ENCODE measurements at places on chromosomes 3 and 15.

DNA sequence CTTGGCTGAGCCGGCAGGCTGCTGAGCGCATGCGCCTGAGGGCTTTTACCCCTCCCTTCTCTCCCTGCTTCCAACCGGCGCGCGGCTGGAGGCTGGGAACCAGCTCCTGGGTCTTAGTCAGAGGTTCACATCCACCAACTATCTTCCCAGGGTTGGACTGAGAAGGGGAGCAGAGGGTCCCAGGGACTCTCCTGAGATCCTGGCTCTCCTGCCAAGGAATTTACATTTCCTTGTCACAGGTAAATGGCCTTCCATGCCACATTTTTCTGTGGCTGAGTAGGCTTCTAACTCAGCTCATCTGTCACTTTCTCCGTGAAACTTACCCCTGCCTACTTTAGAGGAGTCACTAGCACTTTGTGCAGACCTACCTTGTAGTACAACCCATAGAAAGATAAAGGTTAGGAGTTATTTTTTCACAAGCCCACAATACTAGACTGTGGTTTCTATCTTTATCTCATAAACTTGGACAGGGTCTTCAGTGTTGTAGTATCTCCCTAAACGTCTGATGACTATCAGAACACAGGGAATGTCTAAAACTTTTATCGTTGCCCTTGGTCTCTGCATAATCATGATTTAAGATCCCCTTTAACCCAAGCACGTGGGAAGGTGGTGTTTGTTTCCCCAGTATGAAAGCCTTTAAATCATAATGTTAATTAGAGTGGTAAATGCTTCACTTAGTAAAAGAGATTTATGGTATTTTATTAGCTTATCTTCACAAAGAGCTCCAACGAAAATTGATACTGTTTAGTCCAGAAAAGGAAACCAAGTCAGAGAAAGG is 638 bp upstream of the TBC1D5 start:
- DNase-seq = no peak

DNA sequence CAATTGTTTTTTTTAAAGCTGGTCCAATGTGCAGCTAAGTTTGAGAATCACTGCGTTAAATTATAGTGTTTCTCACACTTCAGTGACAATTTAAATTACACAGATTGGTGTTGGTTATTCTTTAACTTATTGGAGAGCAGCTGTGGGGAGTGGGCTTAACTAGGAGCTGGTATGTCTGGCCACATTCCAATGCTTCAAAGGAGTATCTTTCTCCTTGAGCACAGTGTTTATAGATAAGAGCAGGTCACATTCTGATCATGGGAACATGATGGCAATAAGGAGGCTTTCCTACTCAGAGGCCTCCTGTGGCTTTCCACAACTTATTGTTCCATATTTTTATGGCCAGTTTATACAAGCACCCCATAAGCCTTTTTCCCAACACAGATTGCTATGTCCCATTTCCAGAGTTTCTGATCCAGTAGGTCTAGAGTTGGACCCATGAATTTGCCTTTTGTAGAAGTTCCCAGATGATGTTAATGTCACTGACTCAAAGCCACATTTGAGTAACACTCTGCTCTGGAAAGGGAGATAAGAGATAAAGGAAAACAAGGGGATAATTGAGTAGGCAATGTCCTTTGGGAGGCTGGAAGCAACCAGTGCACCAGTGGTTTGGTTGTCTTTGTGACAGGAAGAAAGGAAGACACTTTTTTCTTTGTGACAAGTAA is 33.0 kb upstream of the PLSCR4 start:
- DNase-seq = no peak

DNA sequence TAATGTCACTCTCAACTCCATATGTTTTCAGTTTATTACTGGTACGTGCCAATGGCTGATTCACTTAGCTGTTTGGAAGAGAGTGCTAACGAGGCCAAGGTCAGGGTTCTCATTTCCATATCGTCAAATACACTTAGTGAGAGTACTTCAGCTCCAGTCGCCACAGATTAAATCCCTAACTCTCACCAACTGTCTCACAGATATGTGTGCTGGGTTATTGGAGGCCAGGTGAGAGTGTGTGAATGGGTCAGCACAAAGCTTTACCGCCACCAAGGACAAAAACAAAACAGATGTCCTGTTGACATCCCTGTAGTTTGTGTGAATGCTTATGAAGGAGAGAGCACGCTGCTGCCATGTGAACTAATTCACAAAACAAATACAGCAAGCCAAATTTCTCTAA is 133.5 kb upstream of the TBL1XR1 start:
- no peak for DNase-seq

DNA sequence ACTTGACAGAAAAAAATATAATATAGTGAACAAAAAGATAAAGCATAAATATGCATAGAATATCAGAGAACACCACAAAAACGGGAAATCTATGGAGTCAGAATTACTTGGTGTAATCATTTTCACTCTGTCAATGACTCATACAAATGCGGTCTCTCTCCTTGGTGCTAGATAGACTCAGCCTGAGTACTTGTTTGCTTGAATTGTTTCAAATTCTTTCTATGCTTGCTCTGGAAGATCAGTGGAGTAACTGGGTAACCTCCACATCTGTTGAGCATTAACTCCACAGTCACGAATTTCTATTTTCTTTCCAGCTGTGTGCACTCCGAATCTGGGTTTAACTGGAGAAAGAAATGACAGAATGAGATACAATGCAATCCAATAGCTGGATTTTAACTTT is 760.4 kb downstream of the ZPLD1 start:
- no peak for DNase-seq

DNA sequence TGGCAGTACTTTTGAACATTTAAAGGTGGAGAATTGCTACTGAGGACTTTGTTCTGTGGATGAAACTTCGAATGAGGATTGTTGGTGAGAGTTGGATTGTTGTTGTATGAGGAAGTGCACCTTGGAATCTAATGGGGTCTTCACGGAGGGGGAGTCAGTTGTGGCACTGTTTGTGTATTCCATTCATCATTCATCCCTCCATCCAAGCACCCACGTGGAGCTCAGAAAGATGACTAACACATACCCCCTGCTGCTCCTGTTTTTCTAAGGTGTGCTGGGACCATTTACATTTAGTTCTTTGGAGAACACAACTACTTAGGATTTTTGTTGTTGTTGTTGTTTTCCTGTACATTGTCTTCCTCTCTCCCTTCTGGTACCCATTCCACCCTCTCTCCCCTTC is 122.6 kb downstream of the IGF1R start:
- DNase-seq = no peak

DNA sequence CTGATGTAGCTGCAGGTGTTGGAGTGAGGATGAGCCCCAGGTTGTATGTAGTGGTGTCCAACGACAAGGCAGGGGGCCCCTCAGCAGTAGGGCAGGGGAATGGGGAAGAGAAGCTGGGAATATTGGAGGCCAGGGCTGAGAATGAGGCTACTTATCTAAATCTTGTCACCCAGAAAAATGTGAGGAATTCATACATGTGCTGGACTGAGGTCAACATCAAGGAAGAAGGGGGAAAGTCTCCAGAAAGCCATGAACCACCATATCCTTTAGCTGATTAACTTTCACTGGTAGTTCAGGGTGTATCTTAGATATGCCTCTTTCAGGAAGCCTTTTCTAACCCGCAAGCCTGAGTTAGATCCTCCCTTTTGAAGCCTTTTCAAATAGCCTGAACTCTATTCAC is 22.6 kb upstream of the FSTL1 start:
- no peak for DNase-seq

- DNase-seq = no peak
Observed at GRCh38 chr3:100603469-100603868, 5.9 kb upstream of the ADGRG7 start.

- DNase-seq = no peak
Observed at GRCh38 chr3:119331661-119332060, 37.5 kb downstream of the ARHGAP31 start.

DNA sequence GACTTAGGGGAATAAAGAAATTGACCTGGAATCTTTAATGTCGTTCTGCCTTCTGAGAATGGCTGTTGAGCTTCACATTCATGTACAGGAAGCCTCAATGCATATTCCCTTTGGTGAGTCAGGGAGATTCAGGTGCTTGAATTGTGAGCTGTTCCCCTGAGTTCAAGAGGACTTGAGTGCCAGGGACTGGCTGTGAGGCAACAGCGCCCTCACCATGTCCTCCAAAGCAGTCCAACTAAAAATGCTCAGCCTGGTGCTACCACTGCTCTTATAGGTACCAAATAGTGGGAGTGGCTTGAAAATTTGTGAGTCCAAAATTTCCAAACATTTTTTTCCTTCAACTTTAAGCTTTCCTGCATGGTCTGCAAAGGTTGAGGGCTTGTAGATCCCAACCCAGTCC is 54.1 kb downstream of the LEO1 start:
- no peak for DNase-seq
